Neural progenitor cell (in vitro differentiated cells): ENCODE measurements at places on chromosomes 7 and 10.

GRCh38 chr7:102211590-102212550, 74.8 kb upstream of the SH2B2 start:
- no peak for DNase-seq

GRCh38 chr7:129689995-129690581, 78.6 kb downstream of the NRF1 start:
- no peak for DNase-seq

GRCh38 chr7:133904776-133905175, 222.4 kb upstream of the LRGUK start:
- no peak for DNase-seq

GRCh38 chr7:3968234-3968633, 667.2 kb downstream of the SDK1 start:
- DNase-seq: no peak

DNA sequence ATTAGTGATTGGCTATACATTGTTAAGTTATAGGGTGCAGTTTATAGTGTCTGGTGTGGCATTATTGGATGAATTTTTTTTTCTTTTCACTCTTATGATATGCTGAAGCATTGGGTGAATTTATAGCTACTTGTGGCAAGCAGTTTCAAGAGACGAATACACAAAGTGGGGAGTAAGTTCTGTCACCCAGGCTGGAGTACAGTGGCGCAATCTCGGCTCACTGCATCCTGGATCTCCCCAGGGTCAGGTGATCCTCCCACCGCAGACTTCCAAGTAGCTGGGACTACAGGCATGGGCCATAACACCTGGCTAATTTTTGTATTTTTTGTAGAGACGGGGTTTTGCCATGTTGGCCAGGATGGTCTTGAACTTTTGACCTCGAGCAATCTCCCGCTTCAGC, 6.3 kb upstream of the SIRT1 start:
- no peak for DNase-seq

- DNase-seq: no peak
Observed at GRCh38 chr10:20714979-20715378, 182.1 kb downstream of the NEBL start.

DNA sequence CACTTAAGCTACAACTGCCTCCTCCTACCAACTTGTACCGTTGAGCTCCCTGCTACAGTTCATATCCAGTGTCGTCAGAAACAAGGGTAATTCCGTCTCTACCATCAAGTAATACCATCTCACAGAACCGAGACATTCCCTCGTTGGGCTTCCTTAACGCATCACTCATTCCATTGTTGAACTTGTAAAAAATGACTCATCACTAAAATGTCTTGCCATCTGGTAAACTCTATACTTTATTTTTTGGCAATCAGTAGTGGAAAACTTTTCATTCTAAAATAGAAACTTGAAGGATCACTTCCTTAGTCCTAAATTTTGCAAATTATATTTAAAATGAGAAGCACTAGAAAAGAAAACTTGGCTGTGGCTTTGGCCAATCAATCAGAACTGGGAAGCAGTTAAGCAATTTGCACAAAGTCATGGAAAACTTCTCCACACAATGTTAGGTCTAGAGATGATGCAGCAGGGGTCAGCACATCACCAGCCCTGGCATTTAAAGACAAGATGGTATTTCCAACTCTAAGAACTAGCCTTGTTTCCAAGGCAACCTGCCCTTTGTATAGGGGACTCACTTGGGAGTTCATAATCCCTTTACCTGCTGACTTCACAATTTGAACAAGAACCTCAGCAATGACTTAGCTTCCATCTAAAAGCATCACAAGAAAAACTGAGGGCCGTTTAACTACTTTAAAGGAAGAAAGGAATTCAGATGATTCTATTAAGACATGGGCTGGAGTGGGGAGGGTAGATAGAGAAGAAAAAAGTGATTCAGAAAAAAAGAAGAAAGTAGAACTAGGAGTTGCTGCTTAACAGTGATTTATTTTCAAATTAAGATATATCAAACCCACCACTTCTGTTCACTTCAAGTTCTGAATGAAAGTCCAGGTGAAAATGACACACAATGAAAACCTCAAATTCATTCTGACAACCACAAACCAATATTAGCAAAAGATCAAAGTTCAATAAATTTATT, 288.1 kb downstream of the PARD3 start:
- DNase-seq: peak; percentile 88

- no peak for DNase-seq
Observed at GRCh38 chr7:116342125-116342524, 131.8 kb downstream of the TES start.

DNA sequence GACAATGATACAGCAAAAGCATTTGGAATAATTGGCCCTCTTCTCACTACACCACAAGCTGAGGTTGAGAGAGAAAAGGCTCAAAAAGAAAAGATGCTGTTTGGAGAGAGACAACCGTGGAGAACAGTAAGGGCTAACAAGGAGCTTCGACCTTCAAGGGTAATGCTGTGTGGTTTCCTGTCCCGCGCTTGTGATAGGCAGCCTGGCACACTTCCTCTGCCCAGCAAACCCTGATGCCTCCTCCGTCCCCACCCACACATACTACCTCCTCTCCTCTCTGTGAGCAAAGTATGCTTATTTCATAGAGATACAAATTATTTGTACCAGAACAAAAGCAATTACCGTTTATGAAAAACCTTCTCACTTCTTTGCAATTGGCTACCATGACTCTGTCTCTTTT, 755.4 kb downstream of the KCNMA1 start:
- DNase-seq: no peak

- no peak for DNase-seq
Observed at GRCh38 chr10:124993736-124994451, 52.0 kb downstream of the ZRANB1 start.

GRCh38 chr10:78623578-78624215, 445.1 kb upstream of the ZMIZ1 start:
- DNase-seq: no peak

GRCh38 chr7:158809596-158809995, 19.7 kb downstream of the ESYT2 start:
- DNase-seq: no peak

- DNase-seq: no peak
Observed at GRCh38 chr7:146661435-146661834, 544.8 kb downstream of the CNTNAP2 start.

DNA sequence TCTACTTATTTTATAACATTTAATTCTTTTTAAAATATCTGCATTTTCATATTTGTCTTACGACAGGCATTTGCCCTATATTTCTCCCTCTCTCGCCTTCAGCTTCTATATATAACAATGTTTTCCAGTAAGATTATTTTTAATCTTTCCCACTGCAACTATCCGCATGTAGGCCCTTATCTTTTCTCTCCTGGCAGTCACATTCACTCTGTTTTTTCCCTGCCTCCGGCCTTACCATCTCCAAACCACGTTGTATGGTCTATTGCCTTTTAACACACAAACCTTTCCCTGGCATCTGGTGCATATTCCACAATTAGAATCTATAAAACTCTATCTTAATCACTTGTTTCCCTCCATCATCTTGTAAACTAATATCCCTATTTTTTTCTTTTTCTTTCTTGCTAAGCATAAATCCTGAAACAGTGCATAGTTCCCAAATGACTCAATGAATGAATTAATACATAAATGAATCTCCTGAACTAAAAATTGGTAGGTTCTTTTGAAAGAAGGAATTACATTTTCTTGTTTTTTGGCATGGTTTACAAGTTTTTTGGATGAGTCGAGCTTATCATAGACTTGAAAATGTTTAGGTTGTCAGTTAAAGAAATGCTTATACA, 173.2 kb downstream of the SEMA3A start:
- no peak for DNase-seq

- DNase-seq: no peak
Observed at GRCh38 chr7:20232848-20233247, 15.7 kb upstream of the MACC1 start.

DNA sequence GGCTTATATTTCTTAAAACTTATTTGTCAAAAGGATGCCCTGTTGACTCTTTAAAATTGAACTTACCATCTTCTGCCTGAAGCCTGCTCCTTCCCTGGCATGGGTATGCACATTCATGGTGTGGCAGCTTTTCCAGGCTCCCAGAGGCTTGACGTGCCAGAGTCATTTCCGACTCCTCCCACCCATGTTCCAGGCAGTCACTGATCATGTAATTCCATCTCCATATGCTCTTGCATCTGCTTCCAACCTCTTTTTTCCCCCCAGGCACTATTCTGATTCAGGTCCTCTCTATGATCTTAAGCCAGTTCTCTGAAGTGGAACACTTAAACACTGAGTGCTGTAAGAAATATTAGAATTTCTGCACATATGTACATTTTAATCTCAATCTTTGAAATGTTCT, 82.2 kb downstream of the CFAP58 start:
- DNase-seq: no peak

- no peak for DNase-seq
Observed at GRCh38 chr10:29256586-29256985, 32.3 kb upstream of the LYZL1 start.

- peak; percentile 43 for DNase-seq
Observed at GRCh38 chr10:72038458-72039001, 49.8 kb downstream of the SPOCK2 start.

GRCh38 chr7:40887099-40887498, 752.3 kb downstream of the SUGCT start:
- no peak for DNase-seq

- DNase-seq: no peak
Observed at GRCh38 chr10:22071332-22071731, 67.8 kb upstream of the DNAJC1 start.

DNA sequence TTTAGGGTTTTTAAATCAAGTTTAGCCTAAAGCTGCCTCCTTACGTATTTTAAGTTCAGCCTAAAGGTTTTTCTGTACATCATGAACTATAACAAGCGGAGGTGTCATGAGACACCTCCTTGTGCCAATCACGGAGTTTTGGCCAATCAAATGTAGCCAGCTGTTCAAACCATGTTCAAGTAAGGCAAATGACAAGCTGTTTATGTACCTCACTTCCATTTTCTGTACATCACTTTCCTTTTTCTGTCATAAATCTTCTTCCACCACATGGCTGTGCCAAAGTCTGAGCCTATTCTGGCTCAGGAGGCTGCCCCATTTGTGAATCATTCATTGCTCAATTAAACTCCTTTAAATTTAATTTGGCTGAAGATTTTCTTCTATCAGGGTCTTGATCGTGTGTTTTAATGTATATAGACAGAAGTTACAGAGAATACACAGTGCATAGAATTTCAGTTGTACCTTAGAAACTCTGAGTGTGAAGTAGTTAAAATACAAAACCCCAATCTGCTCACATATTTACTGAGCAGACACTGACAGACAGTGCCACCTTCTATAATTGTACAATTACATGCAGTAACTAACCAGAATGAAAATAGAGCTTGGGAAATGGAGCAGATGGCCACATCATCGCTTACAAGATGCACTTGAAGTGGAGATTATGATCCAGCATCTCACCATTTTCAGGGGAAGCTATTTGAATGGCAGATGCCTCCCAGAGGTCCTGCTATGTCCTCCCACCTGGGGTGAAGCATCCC, 76.9 kb upstream of the LANCL2 start:
- no peak for DNase-seq
